ENCODE measurements at places on chromosomes 6 and 20.

GRCh38 chr6:150201772-150202329, 59.0 kb downstream of the PPP1R14C start:
- DNase-seq: no peak

- DNase-seq: no peak
Observed at GRCh38 chr6:8875986-8876385, 440.6 kb upstream of the SLC35B3 start.

DNA sequence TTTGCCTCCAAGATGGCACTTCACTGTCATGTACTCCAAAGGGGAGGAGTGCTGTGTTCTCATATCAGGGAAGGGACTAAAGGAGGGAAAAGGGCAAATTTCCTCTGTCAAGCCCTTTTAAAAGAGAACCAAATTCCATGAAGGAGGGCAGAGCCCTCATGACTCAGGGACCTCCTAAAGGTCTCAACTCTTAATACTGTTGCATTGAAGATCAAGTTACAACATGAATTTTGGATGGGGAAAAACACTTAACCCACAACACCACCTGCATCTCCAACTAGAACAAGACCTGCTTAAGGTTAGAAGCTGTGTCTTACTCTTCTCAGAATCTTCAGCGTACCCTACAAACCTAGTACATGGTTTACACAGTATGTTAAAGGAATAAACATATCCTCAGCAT, 23.7 kb upstream of the FBXO30 start:
- DNase-seq: no peak

GRCh38 chr6:144912474-144912873, 627.3 kb downstream of the UTRN start:
- DNase-seq: no peak

- DNase-seq: no peak
Observed at GRCh38 chr6:159826968-159827647, 27.0 kb downstream of the PNLDC1 start.

GRCh38 chr6:4649728-4650127, 126.5 kb upstream of the CDYL start:
- no peak for DNase-seq

DNA sequence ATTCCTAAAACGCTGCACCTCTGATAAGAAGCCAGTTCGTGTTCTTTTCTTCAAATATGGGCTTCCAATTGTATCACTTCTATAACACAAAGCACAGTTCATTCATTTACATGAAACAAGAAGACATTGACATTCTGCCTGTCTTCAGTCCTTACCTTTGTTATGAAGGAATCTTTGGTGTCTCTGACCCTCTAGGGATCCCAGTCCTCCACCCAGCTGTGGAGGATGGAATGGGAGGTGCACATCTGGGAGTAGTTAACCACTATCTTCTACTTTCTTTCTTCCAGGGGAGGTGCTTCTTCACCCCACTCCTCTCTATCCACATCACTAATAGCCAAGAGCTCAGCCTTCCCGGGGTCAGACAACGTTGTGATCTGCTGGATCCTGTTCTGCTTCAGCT, 233.4 kb downstream of the CDC5L start:
- DNase-seq: no peak

GRCh38 chr6:161503570-161503969, 229.7 kb upstream of the AGPAT4 start:
- no peak for DNase-seq

- DNase-seq: no peak
Observed at GRCh38 chr6:105936972-105937371, 149.2 kb upstream of the PRDM1 start.

- DNase-seq: no peak
Observed at GRCh38 chr6:3752531-3753227, 1.2 kb upstream of the PXDC1 start.

GRCh38 chr6:31948753-31949413, 3.0 kb downstream of the CFB start:
- DNase-seq: no peak

GRCh38 chr6:44608175-44608574, 220.7 kb downstream of the CDC5L start:
- DNase-seq: no peak

- DNase-seq: no peak
Observed at GRCh38 chr6:9057937-9058336, 622.6 kb upstream of the SLC35B3 start.

DNA sequence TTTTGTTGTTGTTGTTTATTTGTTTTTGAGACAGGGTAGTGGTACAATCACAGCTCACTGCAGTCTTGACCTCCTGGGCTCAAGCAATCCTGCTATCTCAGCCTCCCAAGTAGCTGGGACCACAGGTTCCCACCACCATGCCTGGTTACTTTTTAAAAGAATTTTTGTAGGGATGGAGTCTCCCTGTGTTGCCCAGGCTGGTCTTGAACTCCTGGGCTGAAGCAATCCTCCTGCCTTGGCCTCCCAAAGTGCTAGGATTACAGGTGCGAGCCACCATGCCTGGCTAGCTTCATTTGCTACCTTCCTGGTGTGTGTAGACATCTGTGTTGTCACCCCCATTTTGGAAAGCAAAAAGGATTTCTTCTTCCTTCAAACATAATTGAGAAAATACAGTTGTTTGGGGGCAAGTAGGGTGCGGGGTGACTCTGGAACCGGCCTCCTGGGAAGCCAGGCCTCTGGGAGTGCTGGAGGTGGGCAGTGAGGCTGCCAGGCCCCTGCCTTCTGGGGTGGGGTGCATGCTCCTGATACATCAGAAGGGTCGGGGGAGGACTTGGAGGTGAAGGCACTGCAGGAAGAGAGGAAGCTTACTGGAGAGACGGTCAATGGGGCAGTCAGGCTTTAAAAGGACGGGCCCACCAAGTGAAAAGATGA, 28.4 kb downstream of the SYNJ2 start:
- no peak for DNase-seq

- DNase-seq: no peak
Observed at GRCh38 chr20:50034567-50035180, 51.9 kb downstream of the SNAI1 start.

- no peak for DNase-seq
Observed at GRCh38 chr6:155107432-155108069, 112.4 kb downstream of the TIAM2 start.

DNA sequence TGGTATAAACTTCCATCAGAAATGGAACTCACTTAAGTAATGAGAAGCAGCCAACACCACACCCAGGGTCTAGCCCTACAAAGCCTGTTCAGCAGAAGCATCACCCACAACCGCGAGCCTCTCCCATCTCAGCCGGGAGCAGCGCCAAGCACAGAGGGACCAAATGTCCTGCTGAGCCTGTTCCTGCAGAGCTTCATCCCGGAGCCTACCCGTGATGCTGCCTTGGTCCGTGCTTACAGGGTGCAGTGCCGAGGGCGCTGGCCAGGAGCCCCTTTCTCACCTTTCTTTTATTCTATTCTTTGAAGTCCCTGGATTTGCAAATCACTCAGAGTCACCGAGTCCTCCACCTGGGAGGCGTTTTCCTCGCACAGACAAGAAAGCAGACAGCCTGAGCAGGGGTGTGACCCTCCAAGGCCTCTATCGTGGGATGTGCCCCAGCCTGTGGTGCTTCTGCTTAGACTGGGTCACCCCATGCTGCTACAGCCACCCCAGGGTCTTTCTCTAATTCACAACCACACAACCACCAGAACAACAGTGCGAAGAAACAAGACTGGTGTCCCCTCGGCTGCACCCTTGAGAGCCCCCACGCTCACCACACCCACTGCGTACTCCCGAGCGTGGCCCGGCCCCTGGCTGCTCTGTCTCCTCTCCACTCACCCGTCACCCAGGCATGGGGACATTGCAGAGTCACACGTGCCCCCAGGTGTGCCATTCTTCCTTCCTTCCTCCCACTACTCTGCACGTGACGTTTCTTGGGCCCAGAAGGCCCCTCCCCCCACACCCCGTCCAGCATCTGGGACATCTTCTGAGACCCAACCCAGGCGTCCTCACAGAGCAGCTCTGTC, 92.2 kb upstream of the MPC1 start:
- DNase-seq: no peak

- DNase-seq: no peak
Observed at GRCh38 chr6:5338177-5338960, 77.1 kb downstream of the FARS2 start.

DNA sequence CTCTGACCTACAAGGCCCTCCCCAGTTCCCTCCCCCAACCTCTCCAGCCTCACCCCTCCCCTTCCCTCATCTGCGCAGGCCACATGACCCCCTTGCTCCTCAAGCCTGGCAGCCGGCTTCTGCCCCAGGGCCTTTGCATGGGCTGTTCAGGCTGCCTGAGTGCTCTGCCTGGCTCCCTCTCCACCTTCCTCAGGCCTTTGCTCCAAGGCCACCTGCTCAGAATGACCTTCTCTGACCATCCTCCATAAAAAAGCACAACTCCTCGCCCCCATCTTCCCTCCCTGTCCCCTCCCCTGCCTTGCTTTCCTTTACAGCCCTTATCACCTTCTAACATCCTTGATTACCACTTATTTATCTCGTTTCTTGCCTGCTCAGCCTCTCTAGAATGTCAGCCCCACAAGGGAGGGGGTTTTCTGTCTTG, 38.7 kb downstream of the SPDEF start:
- no peak for DNase-seq

DNA sequence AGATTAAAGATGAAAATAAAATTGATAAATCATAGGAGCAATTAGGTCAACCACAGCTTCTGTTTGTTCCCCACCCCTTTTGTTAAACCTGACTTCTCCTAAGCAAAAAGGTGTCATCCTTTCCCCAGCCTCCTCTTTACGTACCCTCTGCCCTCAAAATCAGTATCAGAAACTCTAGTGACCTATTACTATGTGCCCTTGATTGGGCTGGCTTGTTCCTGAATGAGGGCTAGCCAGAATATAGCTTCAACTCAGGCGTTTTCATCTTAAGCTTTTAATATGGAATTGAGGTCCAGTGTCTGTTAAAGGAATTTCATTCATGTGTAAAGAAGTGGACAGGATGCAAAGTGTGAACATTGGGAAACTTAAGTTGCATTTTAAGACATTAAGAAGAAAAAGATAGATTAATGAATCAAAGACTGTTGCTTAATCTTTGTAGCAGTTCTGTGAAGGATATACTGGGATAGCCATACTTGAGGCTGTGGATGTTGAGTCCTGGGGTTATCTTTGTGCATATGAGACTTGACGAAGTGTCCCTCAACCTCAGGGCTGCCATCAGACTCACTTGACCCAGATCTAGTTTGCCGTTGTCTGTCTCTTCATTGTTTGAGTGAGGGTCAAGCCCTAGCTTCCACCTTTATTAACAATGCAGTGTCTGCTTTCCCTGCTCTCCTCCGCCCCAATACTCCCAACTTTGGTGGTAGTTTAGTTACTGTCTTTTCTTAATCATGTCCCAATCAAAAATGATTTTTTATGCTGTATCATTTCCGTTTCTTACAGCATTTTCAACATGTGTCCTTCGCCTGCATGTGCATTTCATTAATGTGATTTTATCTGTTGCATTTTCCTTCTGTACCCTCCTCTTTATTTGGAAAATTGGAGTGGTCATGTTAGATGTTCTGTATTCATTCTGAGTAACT, 1.9 kb downstream of the TBPL1 start:
- DNase-seq: no peak

DNA sequence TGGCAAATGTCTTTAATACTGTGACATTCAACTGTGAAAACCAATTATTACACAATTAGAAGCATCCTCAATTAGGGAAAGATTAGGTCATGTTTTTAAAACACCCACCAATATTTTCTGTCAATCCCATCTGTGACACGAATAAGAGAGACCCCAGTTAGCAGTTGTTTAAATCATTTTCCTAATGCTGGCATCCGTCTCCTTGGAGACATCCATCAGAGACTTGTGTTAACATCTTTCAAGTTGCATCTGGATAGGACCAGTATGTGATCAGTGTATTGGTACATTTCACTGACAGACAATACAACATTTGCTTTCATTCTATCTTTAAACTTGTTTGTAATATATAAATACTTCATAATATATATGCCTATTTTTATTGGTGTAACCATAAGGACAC, 420.7 kb upstream of the RNF217 start:
- no peak for DNase-seq

DNA sequence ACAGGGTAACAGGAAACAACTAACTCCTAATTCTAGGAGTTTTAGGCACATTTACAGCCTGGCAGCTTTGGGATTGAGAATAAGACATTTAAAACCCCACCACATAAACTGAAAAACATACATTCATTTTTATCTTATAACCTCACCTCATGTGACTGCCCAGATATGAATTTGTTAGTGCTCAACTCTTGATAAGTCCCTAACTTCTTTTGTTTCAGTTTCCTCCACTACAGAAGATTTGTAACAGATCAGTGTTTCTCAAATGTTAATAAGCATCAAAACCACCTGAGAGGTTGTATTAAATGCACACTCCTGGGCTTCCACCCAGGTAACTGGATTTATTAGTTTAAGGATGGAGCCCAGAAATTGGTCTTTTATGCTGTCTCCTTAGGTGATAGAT, 190.1 kb upstream of the ARID1B start:
- DNase-seq: no peak

DNA sequence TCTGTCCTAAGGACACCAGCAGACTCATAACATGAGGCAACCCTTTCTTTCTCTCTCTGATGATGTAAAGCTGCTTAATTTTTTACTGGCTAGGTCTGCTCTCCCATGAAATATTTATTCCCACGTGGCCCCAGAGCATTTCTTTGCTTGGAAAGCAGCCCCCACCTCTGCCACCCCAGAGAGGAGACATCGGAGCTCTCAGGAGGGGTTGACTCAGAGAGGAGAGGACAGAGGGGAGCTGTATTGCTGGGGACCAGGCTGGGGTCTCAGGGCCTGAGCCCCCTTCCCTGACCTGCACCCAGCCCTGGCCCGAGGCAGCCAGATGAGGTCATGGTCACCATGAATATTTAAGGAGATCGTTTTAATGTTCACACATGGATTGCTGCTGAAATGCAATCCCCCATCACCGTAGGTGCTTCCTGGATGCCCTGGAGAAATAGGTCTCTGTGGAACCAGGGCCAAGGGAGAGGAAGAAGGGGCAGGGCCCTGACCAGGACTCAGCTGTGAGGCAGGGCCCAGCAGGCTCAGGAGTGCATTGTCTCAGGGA, 117.5 kb downstream of the DLL1 start:
- DNase-seq: no peak

- DNase-seq: no peak
Observed at GRCh38 chr6:9620263-9620662, 794.6 kb downstream of the TFAP2A start.

GRCh38 chr20:35506872-35507638, 22.4 kb downstream of the C20orf173 start:
- no peak for DNase-seq

DNA sequence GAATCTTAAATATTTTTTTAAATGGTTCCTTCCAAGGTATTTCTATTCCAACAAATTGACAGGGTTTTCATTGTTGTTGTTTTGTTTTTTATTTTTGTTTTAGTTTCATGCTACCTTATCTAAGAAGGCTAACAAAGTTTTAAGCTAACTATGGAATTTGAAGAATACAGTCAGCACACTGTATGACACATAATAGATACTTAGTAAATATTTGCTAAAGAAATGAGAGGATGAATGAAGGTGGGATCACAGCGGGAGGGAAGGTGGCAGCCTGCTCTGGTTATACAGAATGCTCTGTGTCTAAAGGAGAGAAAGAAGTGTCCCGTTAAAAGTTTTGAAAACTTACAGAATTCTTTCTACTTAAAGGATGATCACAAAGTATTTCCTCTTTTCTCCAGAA, 43.7 kb upstream of the DST start:
- DNase-seq: no peak
